ENCODE measurements at places on chromosomes 3 and 15.

DNA sequence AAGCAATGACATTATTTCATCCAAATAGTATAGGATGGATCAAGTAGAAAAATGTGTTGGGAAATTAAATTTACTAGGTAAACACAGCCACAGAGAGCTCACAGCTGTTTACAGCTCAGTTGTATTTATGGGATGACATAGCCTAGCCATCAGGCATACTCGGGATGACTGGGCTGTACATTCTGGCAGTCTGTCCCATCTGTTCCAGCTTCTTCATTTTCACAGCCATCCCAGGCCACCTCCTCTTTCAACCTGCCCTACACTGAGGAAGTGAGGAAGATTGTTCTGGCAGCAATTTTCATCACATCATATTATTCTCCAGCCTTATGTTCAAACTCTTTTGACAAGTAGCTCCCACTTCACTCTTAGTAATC is 98.4 kb upstream of the PFN2 start:
- no peak for DNase-seq

DNA sequence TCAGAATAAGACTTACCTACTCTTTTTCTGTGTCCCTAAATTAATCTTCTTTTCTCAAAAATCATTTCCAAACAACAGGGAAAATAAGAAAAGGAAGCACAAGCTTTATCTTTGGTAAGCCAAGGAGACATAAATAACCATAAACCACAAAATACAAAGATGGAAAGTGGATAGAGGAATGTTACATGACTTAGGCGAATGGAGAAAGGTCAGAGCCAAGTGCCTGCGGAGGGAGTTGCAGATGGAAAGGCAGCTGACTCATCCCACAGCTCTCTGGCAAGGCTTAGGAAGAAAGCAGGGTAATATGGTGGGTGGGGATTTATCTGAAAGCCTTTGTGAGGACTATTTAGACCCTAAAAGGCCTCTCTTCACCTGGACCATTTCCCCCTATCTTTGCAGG is 72.8 kb downstream of the GALK2 start:
- peak; percentile 43 for DNase-seq

GRCh38 chr3:138467931-138468330 is 33.5 kb downstream of the ESYT3 start:
- no peak for DNase-seq

GRCh38 chr3:194517333-194517732 is 30.5 kb upstream of the ATP13A3 start:
- no peak for DNase-seq

DNA sequence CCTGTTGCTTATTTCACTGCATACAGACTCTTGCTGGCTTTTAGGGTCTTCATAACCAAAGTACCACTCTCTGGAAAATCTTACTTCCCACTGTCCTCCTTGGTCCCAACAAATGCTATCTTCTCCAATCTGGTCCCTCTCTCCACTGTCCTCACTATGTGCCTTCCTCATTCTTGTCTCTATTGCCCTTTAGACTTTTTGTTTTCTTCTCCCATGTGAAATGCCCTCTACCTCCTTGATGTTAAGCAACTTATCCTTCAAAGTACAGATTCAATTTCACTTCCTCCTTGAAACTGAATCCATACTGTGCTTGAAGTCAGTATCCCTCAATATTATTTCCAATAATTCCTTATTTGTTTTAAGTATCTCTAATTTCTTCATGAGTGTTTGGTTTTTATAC is 60.8 kb downstream of the CGGBP1 start:
- no peak for DNase-seq

- no peak for DNase-seq
These were observed 43.8 kb downstream of the IFT122 start for GRCh38 chr3:129483870-129484269.

GRCh38 chr3:139006051-139006716 is at the start of gene PRR23A:
Gene PRR23A, minus strand, starts transcription at chr3:139006268. Its CDS starts 0 bp downstream, at chr3:139006268.
- DNase-seq = no peak

DNA sequence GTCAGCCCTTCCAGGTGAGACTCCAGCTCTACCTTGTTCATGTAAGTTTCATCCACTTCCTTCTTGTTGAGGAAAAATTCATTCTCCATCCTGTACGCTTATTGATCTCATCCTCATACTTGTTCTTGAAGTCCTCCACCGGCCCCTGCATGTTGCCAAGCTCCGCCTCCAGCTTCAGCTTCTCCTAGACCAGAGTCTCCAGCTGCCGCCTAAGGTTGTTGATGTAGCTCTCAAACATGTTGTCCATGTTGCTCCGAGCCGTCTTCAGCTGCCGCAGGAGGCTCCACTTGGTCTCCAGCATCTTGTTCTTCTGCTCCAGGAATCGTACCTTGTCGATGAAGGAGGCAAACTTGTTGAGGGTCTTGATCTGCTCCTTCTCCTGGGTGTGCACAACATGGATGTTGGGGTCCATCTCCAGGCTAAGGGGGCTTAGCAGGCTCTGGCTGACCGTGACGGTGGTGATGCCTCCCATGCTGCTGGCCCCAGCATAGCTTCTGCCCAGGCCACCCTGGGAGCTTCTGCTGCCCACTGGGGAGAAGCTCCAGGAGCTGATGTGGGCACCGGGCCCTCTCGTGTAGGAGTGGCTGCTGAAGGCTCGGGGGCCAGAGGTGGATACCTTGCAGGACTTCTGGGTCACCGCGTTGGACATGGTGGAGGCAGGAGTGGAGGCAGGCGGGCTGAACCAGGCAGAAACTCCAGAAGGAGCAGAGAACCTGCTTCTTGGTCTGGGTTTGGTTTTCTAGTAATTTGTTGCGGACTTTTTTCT is 422.6 kb upstream of the ARPP21 start:
- DNase-seq = no peak

- DNase-seq = no peak
These were observed 37.0 kb downstream of the PCNP start for GRCh38 chr3:101611023-101611422.

GRCh38 chr15:49024840-49025239 is 21.4 kb downstream of the SECISBP2L start:
- no peak for DNase-seq

DNA sequence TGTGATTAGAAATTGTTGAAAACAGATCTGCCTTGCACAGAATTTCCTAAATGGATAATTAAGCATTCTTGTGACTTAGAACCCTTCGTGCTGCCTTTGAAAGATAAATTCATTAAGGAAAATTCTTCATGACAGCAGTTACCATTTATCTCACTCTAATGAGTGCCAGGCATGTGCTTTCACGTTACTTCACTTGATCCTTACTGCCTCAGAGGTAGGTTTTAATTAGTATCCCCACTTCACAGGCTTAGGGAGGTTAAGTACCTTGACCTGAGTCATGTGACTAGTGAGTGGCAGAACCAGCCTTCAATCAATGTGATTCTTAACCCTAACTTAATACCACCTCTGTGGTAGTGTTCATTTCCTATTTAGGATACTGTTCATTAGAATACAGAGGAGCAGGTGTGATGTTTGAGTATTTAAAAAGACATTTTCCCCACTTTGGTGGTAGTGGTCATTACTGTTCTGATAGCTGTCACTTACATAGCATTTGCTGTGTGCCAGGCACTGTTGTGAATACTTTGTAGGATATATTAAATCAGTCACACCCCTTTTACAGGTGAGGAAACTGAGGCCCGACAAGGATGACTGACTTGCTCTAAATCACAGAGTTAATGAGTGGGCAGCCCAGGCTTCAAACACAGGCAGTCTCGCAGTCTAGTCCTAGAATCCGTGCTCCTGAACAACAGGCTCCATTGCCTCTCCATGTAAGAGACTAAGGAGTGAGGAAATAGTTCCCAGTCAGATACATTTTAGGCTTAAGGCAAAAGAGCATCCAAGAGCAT is 57.9 kb downstream of the RLBP1 start:
- DNase-seq = no peak

DNA sequence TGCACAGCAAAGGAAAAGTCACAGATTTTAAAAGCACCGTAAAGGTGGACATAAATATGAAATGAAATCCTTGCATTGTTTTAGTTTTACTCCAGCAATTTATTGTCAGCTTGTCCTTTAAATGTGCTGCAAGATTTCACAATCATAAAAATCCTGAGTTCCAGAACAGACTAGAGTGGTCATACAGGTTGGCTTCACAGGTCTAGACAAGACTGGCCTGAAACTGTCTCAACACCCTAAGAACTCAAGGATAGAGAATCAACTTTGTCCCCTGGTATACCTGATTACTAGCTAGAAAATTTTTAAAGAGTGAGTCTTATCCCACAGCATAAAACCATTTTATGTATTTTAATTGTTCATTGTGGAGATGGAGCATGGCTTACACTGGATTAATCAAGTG is 521.7 kb upstream of the MCTP2 start:
- DNase-seq = no peak

GRCh38 chr15:69947394-69947793 is 150.3 kb downstream of the TLE3 start:
- DNase-seq = no peak

- no peak for DNase-seq
These were observed 4.2 kb upstream of the RASL12 start for GRCh38 chr15:65072027-65072426.

DNA sequence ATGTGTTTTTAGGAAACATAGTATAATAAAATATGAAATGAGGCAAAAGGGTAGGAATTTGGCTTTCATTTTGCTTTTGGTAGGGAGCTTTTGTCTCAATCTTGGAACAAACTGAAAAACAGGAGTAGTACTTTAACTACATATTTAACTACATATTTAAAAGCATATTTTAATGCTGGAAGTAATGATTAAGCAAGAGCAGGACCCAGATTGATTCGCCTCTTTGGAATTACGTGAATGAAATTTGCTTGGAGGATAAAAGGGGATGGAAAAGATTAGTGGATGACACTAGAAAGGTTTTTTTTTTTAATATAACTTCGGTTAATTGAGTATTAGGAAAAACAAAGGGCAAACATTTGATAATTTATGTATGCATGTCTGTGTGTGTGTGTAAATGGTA is 11.2 kb upstream of the TMEM212 start:
- DNase-seq = no peak

DNA sequence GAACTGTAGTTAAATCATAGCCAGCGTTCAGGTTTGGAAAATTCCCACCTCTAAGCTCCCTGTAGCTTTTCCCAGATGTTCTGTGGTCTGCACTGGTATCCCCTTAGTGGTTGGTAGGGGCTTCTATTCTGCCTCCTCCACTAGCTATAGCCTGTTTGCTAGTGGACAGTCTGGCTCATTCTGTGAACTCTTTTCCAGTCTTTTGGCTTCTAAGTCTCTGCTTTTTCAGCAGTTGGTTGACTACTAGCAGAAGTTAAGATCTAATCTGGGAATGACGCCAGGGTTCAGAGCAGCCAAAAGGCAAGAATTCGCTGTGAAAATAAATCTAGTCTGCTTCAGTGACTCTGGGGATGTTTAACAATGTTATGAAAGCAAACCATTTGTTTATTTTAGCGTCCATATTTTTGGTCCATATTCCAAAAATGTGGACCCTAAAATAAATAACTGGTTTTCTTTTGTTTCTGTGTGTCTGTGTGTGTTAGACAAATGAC is 73.7 kb upstream of the WDR72 start:
- DNase-seq = no peak
